IMR-90 (cell line): ENCODE measurements at places on chromosomes 12 and 14. TPM values are rescaled to one million over a fixed set of nuclear protein-coding genes. Genes with fewer than 3 reads are reported as not detected.

ZDHHC22 gene
- total RNA-seq, result not detected in 2 replicates

TSFM gene
- 10.8 and 11.5 TPM in 2 replicates for total RNA-seq

MRPL51 gene
- 80.1 and 126 TPM in 2 replicates for total RNA-seq

FGF23 gene
- not detected in 2 replicates for total RNA-seq

PAX9 gene
- total RNA-seq, result not detected in 2 replicates

ACOT4 gene
- total RNA-seq, result 0.28 and 0.54 TPM in 2 replicates

OR6C6 gene
- not detected in 2 replicates for total RNA-seq

GCN1 gene
- total RNA-seq, result 65.8 and 77.6 TPM in 2 replicates

NCKAP5L gene
- 6.1 and 7.2 TPM in 2 replicates for total RNA-seq

CATSPERB gene
- not detected in 2 replicates for total RNA-seq

- no peaks in the 10 kb centered on the region for H3K4me1 ChIP-seq
- no peak overlapping the region for H3K4me3 ChIP-seq
- no peaks in the 10 kb centered on the region; the same call in 1 of the 2 replicates for H3K36me3 ChIP-seq
- no peaks in the 10 kb centered on the region for H3K27me3 ChIP-seq
- DNase-seq, result no peak
These were observed 29.3 kb downstream of the TGFB3 start for GRCh38 chr14:75952489-75952888.

DNA sequence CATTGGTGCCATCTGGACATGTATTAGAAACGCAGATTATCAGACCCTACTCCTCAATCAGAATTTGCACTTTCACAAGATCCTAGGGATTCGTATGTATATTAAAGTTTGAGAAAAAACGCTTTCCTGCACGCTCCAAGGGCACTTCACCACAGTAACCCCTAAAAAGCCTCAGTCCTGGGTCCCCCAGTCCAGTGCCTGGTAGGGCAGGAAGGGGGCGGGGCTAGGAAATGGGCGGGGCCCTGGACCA is 369 bp downstream of the DEPDC4 start:
- peak overlapping the region; percentile 78; the same call in 1 of the 2 replicates for H3K27ac ChIP-seq
- peak overlapping the region; percentile 89 for H3K4me3 ChIP-seq
- DNase-seq, result no peak

- no peaks in the 10 kb centered on the region for H3K4me1 ChIP-seq
- no peak for DNase-seq
- no peak overlapping the region for H3K4me3 ChIP-seq
- no peak overlapping the region for H3K27ac ChIP-seq
These were observed 71.5 kb downstream of the TBX5 start for GRCh38 chr12:114334395-114334794.

GRCh38 chr14:94924189-94924588 is 154.3 kb upstream of the GSC start:
- no peaks in the 10 kb centered on the region for H3K27me3 ChIP-seq
- no peak overlapping the region for H3K4me3 ChIP-seq
- H3K36me3 ChIP-seq, result no peaks in the 10 kb centered on the region
- no peak overlapping the region for H3K27ac ChIP-seq
- no peaks in the 10 kb centered on the region for H3K4me1 ChIP-seq
- DNase-seq, result no peak

- DNase-seq, result no peak
- H3K27me3 ChIP-seq, result no peaks in the 10 kb centered on the region
- no peak overlapping the region for H3K27ac ChIP-seq
- no peak overlapping the region for H3K4me3 ChIP-seq
These were observed 146.4 kb downstream of the EMP1 start for GRCh38 chr12:13342971-13343370.

GRCh38 chr12:39736406-39736805 is 116.8 kb upstream of the ABCD2 start:
- H3K27me3 ChIP-seq, result no peaks in the 10 kb centered on the region
- H3K4me1 ChIP-seq, result no peaks in the 10 kb centered on the region
- H3K36me3 ChIP-seq, result no peaks in the 10 kb centered on the region
- H3K4me3 ChIP-seq, result no peak overlapping the region

- H3K4me1 ChIP-seq, result no peaks in the 10 kb centered on the region
- H3K4me3 ChIP-seq, result no peak overlapping the region
These were observed 46.7 kb upstream of the PTPRR start for GRCh38 chr12:70966996-70967790.

DNA sequence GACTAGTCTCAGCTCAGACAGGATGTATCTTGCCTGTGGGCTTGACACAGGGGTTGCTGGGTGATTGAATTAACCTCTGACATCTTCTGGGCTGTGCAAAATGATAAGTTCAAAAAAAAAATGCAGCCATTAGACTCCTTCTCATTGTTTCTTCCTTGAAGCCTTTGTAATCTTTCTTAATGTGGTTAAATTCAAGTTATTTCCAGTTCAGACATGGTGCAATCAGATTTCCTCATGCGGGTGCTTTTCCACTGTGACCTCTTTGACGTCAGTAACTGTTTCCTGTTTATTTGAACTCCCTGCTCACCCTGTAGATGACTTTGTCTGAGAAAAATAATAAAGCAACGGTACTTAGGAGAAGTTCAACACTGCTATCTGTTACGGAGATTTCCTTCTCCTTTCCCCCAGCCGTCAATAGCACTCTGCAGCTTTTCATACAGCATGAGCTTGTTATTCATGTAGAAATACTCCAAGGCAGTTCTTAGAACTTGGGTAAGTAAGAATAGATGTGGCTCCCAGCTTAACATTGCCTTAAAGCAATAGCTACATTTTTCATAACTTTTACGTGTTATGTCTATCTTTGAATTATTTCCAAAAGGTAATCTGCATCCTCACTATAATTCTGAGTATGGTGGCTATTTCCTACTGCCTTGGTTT is 155.5 kb downstream of the PRKCH start:
- peaks cover 38% of the 10 kb centered on the region for H3K4me1 ChIP-seq
- peak overlapping the region; percentile 23; the same call in 1 of the 2 replicates for H3K4me3 ChIP-seq
- peak; percentile 99 for DNase-seq
- no peaks in the 10 kb centered on the region for H3K36me3 ChIP-seq

DNA sequence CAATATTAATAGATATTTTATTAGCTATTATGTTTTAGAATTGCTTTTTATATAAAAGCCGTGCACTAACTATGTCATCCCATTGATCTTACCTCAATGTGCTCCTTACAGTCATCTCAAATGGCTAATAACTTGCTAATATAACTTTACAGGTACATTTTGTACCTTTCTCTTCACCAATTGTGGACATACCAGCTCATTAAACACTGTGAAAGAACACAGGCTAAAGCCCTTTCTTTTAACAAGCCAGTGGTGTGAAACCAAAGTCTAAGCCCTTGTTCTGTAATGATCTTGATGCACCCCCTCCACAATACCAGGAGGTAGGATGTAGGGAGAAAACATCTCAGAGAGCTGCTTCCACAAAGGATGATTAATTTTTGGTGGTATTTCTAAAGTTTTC is 675.3 kb upstream of the USP15 start:
- no peak overlapping the region for H3K4me3 ChIP-seq
- H3K36me3 ChIP-seq, result no peaks in the 10 kb centered on the region
- no peak for DNase-seq
- H3K4me1 ChIP-seq, result no peaks in the 10 kb centered on the region
- H3K27ac ChIP-seq, result no peak overlapping the region
- H3K27me3 ChIP-seq, result no peaks in the 10 kb centered on the region

- H3K4me1 ChIP-seq, result peaks cover 22% of the 10 kb centered on the region; the same call in 1 of the 2 replicates
- no peaks in the 10 kb centered on the region for H3K36me3 ChIP-seq
- peak overlapping the region; percentile 69; the same call in 1 of the 2 replicates for H3K27ac ChIP-seq
- DNase-seq, result no peak
These were observed 268.5 kb downstream of the PAWR start for GRCh38 chr12:79422060-79422812.

DNA sequence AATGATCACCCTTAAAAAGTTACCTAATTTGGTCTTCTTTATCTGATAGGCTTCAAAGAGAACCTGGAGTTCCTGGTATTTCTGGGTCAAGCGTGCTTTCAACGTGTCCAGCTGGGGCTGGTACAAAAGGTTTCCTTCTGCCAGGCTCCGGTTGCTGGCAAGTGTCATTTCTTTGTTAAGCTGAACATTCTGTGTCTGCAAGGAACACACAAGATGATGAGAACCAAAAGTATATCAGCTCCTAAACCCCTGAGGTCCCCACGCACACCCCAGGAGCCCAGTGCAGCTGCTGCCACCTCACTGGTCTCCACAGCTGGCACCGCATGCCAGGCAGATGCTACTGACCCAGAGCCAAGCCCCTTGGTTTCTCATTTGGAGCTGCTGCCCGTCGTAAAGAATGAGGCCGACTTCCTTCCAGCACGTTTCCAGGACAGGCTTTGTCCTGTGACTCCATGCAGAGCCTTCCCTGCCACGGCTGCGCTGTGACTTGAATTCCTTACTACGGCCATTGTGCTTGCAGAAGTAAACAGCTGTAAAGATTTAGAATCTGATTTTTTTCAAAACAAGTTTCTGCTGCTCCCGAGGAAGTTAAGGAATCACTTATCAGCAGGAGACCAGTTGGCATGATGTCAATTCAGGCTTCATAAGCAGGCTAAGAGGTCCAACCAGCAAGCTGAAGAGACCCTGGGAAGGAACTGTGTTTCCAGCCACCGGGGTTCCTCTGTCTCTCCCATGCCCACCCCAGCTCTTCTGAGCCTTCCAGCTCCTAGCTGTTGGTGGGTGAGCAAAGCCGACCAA is 24.9 kb downstream of the VPS37B start:
- H3K4me3 ChIP-seq, result no peak overlapping the region; the same call in 1 of the 2 replicates
- DNase-seq, result peak; percentile 70
- no peaks in the 10 kb centered on the region for H3K27me3 ChIP-seq
- H3K27ac ChIP-seq, result peak overlapping the region; percentile 91

GRCh38 chr14:52313903-52314594 is at the start of gene PTGER2:
PTGER2 (plus strand) TSS chr14:52314312; CDS start chr14:52314549, 237 bp downstream.
- peak within 1 kb of the TSS; percentile 98 for H3K27ac ChIP-seq
- peak within 1 kb of the TSS; percentile 90 for H3K4me3 ChIP-seq
- peaks cover 10% of the 10 kb centered on the region for H3K4me1 ChIP-seq
- H3K27me3 ChIP-seq, result no peaks in the 10 kb centered on the region
- H3K36me3 ChIP-seq, result peaks cover 6% of the 10 kb centered on the region; the same call in 1 of the 2 replicates
- DNase-seq, result peak; percentile 97

DNA sequence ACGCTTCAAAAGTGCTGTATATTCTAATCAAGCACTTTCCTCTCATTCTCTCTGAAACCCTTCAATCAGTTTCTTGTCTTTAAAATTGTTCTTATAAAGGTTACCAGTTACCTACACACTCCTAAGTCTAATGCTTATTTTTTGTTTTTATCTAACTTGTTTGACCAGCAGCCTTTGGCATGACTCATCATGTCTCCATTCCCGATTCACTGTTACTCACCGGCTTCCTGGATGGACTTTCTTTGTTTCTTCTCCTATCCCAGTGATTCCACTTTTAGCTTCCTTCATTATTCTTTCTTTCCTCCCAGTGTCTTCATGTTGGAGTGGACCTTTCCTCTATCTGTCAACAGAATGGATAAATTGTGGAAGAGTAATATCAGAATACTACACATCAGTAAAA is 368.6 kb upstream of the CCDC196 start:
- H3K27ac ChIP-seq, result no peak overlapping the region
- H3K27me3 ChIP-seq, result no peaks in the 10 kb centered on the region
- no peak overlapping the region for H3K4me3 ChIP-seq
- H3K36me3 ChIP-seq, result no peaks in the 10 kb centered on the region

GRCh38 chr12:53941750-53942149 is 3.1 kb downstream of the HOXC13 start:
- H3K4me3 ChIP-seq, result no peak overlapping the region
- no peak for DNase-seq

DNA sequence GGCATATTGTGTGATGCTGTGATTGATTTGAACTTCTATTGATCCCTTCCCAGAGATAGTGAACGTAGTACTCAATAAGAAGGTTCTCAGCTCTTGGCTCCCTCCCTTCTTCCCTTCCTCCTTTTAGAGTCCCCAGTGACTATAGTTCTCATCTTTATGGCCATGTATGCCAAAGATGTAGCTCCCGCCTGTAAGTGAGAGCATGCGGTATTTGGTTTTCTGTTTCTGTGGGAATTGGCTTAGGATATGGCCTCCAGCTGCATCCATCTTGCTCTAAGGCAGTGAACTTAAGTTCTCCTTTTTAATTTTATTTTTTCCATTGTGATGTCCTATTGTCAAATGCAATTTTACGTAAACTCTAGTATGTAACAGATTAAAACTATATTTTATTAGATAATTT is 109.5 kb downstream of the AEBP2 start:
- H3K36me3 ChIP-seq, result 0 out of 2 replicates have a peak, but pooled peaks cover 1% of the 10 kb centered on the region
- no peaks in the 10 kb centered on the region for H3K27me3 ChIP-seq
- peaks cover 14% of the 10 kb centered on the region for H3K4me1 ChIP-seq
- H3K4me3 ChIP-seq, result no peak overlapping the region

DNA sequence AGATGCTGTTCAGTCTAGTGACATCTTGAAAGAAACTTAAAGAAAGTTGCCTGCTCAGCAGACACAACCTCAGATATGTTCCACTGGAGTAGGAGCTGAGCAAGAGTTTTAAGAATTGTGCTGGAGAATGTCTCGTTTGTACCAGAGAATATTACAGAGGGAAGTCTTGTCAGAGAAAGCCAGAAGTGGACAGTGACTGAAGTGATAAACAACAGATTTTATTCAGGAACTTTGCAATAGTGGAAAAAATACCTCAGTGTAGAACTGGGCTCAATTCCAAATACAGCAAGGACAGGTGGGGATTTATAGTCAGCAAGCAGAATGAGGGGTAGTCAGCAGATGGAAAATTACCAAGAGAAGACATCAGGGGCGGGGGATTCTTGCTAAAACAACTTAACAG is 18.6 kb downstream of the ZDHHC17 start:
- no peaks in the 10 kb centered on the region for H3K27me3 ChIP-seq
- H3K4me3 ChIP-seq, result no peak overlapping the region
- H3K4me1 ChIP-seq, result peaks cover 9% of the 10 kb centered on the region
- no peak overlapping the region for H3K27ac ChIP-seq

DNA sequence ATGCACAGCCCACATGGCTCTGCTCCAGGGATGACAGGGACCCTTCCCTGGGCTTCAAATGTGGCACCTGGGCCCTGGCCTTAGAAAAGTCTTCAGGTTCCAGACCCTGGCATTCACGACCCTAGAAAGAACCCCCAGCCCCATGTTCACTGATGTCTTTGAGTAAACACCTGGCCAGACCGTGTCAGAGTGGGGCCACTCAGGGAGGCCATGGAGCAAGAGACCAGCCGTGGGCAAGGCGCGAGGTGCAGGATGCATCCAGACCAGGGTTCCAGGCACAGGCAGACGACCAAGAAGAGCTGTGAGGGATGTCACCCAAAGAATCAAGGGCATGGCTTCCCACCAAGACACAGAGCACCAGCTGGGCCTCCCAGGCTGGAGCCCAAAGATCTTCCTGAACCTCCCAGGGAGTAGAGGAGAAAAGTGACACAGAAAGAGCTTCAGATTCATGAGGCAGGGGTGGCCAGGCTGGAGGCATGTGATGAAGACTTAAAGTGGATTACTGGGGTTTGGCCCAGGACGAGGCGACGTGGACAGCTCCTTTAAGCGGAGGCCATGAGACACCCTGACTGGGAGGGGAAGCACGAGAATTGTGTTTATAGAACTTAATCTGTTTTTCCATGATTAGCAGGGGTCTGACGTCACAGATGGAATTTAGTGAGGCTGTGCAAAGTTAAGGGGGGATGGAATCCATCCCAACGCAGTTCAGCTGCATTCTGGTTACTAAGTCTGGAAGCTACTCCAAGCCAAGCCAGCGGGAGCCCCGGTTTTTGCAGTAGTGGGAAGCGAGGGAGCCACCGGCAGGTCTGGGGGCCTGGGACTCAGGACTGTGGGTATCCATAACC is 61.6 kb downstream of the ARL6IP4 start:
- DNase-seq, result peak; percentile 98
- no peaks in the 10 kb centered on the region for H3K36me3 ChIP-seq
- H3K27ac ChIP-seq, result peak overlapping the region; percentile 93
- no peak overlapping the region for H3K4me3 ChIP-seq
